Fibroblast of skin of scalp (primary cell): ENCODE measurements at places on chromosomes 11 and 22.
A peak's percentile ranks its signal among the peaks of the same experiment; 100 is the strongest.

DNA sequence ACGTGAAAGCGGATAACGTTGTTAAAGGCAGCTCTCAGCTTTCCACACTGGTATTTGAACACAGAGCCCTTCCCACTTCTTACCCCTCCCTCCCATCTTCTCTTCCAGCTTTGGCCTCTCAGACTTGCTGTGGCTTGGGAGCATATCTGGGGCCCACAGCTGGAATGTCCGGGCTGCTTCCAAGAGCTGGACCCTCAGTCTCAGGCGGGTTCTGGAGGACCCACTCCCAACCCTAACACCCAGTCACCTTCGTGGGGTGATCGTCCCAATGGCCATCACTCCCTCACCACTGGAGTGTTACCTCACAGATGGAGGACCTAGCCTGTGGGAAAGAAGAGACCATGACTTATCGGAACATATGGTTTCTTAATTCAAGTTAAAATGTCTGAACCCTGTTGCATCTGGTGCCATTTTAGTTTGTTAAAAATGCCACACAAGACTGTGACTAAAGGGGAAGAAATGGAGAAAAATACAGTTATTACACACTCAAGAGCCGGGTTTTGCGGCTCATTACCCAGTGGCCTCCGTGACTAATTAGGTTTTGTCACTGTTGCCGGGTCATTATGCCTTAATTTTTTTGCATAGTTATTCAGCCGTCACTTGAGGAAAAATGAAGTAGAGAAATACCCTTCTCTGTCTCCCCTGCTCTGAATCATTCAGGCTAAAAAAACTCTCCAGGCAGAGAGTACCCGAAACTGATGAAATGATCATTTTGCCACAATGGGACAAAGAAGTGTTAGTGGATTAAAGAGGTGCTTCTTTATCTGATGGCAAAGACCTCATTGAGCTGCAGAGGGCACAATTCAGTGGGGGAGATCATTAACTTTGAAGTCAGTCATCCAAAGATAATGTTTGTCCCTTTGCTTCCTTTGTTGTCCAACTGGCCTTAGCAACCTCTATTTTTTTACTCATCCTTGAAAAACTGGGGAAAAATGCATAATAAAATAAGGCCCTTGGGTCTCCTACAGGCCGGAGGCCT lies 87.2 kb upstream of the HTATIP2 start:
- DNase-seq = no peak

GRCh38 chr11:76616676-76617552 lies 53.6 kb downstream of the LRRC32 start:
- no peak for DNase-seq

- DNase-seq = no peak
These were observed 133.1 kb downstream of the MICAL2 start for GRCh38 chr11:12243486-12243885.

GRCh38 chr22:37319469-37319868 lies 37.2 kb downstream of the CYTH4 start:
- no peak for DNase-seq

DNA sequence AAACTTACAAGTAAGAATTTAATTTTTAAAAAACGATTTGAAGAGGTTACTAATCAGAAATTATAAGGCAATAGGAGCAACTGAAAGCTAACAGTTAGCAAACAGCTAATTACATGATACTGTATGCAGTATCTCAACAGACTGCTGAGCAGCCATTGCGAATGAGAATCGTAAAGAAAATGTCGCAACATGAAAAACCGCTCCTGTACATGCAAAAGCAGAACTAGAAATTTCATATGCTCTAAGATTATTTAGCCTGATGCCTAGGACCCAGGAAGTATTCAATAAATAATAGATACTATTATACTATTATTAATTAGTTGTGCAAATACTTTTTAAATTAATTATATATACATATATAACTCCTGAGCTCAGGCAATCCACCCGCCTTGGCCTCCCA lies 48.7 kb upstream of the EP300 start:
- DNase-seq = no peak

- DNase-seq = no peak
These were observed 327.7 kb downstream of the DLG2 start for GRCh38 chr11:85299258-85299942.

GRCh38 chr22:29816980-29817379 lies 21.1 kb downstream of the ASCC2 start:
- no peak for DNase-seq

DNA sequence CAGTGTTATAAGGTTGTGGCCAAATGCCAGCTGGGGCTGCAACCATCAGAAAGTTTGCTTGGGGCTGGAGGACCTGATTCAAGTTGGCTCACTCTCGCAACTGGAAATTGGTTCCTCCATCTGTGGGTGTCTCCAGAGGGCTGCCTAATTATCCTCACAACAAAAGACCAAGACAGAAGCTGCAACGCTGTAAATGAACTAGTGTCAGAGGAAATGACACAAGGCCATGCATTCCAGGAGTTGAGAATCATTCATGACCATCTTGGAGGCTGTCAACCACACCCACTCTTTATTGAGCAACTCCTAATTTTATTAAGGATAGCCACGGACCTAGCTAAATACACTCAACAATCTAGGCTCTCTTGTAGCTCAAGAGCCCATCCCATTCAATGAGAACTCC lies 1060.8 kb downstream of the OPCML start:
- DNase-seq = peak; percentile 79
